NCI-H2081 treated with DMSO at 0.1 percent for 48 hours (cell line): ENCODE measurements at places on chromosomes 7 and 10.

DNA sequence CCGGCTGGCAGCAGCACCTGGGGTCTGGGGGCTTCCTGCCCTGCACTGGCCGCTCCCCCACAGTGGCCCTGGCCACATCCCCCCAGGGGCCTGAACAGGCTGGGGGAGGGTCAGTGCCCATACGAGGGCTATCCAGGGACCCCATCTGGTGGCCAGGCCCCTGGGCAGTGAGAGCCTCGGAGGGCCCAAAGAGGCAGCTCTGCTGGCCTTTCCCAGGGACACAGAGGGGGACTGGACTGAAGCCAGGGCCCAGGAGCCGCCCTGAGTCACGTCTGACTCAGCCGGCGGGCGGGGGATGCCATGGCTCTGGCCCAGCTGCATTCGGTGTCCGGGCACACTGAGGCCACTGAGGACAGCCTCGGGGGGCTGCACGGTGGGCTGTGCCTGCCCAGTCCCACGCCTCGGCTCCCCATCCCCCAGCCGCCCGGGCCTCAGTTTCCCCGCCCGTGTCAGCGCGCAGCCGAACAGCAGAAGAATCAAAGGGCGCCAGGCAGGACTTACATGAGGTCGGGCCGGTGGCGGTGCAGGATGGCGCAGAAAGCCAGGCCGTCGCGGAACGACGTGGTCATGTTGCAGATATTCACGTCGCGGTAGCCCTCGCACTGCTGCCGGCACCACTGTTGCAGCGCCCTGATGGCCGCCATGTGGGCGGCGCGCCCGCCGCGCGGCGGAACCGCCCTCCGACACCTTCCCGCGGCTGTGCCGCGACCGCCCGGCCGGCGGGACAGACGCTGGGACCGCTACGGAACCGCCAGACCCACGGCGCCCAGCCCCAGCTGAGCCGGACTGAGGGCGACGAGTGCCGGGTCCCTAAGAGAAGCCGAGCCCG lies at the start of gene MICALL2:
TSS of gene MICALL2 (minus strand) at position 788 of the 829 bp plus-strand sequence. CDS start at position 644, 144 bp downstream.
- DNase-seq = no peak

GRCh38 chr7:114818501-114818900 lies 103.4 kb upstream of the MDFIC start:
- DNase-seq = no peak

- no peak for DNase-seq
Observed at GRCh38 chr7:20438694-20439376, 108.1 kb downstream of the ITGB8 start.

- no peak for DNase-seq
Observed at GRCh38 chr10:34121781-34122622, 693.1 kb downstream of the PARD3 start.

GRCh38 chr10:109956454-109957091 lies 33.3 kb upstream of the XPNPEP1 start:
- DNase-seq = no peak

DNA sequence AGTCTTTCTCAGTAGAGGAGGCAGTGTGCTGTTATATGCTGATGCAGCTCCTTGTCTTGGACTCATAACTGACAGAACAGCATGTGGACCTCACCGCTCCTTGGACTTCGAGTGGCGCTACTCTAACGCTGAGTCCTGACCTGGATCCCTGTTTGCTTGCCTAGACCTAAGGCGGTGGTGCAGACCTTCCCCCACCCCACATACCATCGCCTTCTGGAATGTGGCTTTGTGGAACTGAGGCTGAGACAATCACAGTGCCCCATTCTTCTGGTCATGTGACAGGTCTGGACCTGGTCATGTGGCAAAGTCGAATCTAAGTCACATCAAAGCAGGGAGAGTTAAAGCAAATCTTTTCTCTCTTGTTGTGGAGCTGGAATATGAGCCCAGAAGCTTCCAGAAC lies 190.7 kb upstream of the MKI67 start:
- DNase-seq = no peak

DNA sequence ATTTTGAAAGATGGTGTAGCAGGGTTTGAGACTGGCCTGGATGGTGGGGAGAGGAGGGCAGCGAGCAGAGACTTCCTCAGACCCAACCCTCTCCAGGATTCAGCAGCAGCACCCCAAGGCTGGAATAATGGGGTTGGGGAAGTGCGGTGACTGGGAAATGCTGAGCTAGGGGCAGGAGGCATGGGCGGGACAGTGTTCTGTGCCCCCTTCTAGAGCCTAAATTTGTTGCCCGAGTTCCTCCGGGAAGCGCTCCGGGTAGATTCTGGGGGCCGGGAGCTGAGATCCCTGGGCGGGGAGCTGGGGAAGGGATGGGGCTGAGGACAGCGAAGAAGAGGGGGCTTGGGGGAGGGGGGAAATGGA lies at the start of gene CHAT:
TSS of gene CHAT (plus strand) at position 156 of the 360 bp plus-strand sequence. CDS start at position 309, 153 bp downstream.
- no peak for DNase-seq

- peak; percentile 19 for DNase-seq
Observed at GRCh38 chr7:37081436-37081835, 357.1 kb upstream of the AOAH start.

- no peak for DNase-seq
Observed at GRCh38 chr10:122307669-122308416, 36.7 kb downstream of the BTBD16 start.

DNA sequence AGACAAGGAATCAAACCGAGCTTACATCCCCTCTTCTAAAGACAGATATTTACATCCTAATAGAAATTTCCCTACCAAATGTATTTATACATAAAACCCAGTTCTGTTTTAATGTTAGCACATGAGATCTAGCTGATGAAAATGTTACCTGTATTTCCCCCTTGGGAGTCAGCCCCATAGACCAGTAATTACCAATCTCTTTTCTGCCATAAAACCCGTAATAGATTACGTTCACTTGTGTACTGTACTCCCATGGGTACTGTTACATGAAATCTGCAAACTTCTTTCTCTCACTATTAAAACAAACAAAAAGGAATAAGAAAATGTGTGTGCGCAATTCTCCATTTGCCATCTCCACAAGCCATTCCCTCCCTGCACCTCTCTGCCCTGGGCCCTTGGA lies 450.9 kb downstream of the CALN1 start:
- DNase-seq = no peak

DNA sequence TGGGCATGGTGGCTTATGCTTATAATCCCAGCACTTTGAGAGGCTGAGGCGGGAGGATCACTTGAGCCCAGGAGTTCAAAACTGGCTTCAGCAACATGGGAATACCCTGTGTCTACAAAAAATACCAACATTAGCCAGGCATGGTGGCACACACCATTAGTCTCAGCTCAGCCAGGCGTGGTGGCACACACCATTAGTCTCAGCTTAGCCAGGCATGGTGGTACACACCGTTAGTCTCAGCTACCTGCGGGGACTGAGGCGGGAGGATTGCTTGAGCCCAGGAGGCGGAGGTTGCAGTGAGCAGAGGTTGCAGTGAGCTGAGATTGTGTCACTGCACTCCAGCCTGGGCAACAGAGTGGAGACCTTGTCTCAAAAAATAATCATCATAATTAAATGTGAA lies 9.0 kb downstream of the LRRC27 start:
- no peak for DNase-seq

DNA sequence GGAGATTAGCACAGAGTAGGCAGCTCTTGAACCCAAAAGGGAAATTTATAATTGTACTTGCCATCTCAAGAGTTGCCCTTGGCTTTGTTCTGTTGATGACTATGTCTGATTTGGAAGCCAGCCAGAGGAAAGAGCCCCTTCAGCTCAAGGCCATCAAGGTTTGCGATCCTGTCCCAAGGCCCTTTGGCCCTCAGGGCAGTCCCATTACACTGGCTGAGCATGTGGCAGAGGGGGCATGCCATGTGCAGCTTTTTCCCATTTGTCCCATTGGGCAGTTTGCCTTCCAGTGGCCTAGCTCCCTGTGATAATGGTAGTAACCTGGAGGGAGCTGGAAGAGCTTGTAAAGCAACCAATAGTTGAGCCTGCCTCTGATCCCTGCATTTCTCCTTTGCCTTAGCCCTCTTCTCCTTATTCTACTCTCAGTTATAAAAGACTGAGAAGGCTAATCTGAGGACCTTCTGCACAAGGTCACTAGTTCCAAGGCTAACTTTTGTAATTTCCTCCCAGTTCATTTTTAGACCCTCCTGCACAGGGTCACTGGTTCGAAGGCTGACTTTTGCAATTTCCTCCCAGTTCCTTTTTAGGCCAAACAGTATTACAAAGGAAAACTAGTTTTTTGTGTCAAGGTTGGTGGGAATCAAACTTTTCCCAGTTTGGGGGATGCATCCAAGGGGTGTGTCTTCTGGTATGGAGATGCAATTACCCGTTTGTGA lies 31.0 kb upstream of the ARHGAP12 start:
- DNase-seq = no peak

DNA sequence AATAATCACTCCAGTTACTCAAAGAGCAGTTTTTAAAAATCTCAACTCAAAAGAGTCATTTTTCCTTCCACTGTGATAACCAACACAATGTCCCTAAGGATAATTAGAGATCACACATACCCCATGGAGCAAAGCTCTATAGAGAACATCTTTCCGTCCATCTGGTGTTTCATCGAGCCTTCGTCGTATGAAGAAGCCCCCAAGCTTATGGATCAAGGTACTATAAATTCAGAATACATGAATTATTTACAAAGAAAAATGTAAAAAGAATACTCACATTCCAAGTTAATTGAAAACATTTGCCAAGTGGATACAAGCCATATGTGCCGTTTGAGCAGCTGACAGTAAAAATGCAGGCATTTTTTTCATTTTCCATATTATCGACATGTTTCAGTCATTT lies 14.8 kb downstream of the GPAM start:
- no peak for DNase-seq

DNA sequence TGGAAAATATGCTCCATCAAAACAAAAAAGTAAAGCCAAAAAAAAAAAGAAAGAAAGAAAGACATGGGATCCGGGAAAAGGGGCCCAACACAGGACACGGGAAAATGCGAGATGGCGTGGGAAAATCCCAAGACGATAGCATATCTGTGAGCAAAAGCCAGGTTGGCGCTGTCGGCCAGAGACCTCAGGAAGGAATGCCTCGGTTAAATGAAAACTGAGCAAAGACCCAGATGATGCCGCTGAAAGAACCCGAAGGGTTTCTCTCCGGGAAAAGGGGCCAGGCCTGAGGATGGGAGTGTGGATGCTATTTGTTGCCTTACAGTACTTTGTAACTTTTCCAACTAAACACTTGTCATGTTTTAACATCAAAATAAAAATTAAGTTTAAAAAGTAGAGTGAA lies 49.5 kb upstream of the PPP2R2D start:
- no peak for DNase-seq

- DNase-seq = no peak
Observed at GRCh38 chr10:120732067-120732466, 119.1 kb upstream of the WDR11 start.

DNA sequence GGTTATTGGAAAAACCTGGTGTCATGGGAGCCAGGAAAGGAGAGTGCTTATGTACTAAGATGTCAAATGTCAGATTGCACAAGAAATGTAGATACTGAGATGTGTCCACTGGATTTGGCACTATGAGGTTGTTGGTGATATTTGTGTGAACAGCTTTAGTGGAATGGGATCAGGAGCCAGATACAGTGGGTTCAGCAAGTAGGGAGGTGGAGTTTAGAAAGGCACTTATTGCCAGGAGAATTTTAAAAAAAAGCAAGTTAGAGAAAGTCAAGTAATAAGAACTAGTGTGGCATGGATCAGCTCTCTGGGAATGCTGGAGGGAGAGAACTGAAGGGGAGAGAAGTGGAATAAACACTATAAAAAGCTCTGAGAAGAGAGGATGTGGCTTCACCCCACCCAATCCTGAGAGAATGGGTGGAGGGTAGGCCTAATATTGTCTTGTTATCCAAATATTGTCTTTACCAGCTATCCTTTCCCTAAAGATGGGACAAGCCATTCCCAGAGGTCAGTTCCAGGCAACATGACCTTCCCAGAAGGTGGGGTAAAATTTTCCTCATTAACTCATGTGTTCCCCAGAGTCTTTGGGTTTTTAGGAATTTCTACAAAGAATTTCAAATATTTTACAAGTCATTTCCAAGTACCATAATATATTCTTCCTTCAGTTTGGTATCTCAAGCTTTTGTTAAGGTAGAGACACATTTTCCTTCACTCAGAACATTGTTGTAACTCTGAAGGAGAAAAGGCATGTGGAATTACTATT lies 42.3 kb downstream of the ENTPD1 start:
- DNase-seq = no peak

GRCh38 chr10:116948530-116948870 lies 56.5 kb downstream of the SHTN1 start:
- DNase-seq = no peak

DNA sequence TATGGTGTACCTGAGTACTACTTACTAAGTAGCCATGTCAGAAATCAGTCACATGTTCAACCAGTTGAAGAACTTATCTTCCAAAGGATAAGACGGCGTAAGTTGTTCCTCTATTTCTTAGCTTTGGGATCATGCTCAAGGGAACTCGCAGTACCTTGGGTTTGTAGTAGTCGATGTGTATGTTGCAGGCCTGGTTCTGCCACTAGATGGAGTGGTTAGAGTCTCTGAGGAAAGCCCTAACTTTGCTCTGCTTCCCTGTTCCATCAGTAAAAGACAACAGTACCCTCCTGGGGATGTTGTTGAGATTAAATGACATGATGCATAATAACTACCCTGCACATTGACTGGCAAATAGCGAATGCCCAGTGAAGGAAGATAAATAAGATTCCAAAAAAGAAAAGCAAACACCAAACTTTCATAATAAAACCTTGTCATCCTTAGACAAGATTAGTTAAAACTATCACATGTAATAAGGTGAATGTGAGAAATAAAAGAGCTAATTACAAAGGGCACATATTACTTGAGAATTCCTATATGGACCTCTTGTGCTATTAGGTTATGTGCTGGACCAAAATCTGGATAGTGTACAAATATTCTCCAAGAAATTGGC lies 165.9 kb downstream of the ABCA13 start:
- no peak for DNase-seq

DNA sequence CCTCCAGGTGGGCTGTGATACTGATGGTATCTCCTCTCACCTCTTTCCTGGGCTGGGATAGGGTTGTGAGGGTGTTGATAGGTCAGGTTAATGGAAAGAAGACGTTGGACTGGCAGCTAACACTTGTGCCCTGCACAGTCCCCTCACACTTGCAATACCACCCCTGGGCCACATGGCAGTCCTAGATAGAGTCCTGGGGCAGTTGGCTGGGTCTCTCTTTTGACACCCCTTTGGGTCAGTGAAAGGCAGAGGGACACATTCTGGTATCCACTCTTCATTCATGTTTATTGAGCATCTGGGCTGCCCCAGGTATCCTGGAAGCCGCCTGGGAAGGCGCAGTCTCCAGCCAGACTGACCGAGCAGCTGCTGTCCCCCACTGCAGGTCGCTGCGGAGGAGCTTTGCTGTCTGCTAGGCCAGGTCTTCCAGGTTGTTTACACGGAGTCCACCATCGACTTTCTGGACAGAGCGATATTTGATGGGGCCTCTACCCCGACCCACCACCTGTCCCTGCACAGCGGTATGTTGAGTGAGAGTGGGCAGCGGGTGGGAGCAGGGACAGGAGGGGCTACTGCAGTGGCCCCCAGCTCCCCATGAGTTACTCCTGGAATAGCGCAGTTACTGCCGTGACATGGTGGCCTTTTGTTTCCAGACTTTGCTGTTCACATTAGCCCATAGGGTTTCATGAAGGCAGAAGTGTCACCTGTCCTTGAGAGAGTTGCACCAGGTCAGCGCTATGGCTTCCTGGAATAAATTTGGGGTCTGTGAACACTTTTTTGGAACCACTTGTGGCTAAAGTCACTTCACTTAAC lies 19.1 kb downstream of the NACAD start:
- no peak for DNase-seq
